ENCODE measurements at places on chromosomes 2 and 18.

- no peak for DNase-seq
Measured at GRCh38 chr2:27572998-27573429, 9.8 kb upstream of the ZNF512 start.

DNA sequence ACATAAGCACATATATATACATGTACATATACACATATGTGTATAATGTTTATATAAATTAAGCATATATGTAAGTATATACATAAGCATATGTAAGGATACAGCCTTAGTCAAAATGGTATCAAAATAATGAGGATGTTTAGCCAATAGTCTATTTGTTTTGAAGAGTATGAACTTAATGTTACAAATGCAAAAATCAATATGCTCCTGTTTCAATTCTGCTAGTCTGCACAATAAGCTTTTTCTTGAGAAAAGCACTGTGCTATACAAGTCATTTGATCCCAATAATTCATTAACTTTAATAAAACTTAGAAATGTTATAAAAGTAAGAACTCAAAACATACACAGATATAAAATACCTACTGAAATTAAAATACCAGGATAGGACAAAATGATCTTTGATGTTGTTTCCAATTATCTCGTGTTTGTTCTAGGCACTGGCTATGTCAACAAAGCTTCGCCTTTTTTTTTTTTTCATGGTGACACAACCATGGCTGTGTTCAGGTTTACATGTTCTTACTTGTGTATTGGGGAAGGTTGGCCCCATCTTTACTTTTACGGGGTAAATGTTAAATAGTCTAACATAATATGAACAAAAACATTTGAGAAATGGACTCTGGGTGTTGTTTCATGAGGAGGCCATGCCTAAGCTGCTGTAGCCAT, 271.1 kb upstream of the CDH19 start:
- DNase-seq = no peak

DNA sequence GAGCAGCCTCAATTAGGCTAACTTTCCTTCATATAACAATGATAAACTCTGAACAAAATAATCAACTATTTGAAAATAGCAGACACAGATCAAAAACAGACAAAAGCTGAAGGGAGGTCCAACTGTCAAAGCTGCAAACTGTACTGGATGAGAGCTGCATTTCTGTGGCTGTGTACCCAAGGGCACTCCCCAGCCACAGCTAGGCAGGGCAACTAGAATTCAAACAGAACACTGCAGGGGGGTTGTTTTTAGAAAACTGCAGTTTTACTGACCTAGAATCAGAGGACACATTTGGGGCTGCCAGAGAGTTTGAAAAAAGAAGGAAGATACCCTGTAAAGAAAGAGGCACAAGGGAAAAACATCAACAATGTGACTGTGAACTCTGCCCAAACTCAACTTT, 56.8 kb downstream of the SMAD2 start:
- no peak for DNase-seq

DNA sequence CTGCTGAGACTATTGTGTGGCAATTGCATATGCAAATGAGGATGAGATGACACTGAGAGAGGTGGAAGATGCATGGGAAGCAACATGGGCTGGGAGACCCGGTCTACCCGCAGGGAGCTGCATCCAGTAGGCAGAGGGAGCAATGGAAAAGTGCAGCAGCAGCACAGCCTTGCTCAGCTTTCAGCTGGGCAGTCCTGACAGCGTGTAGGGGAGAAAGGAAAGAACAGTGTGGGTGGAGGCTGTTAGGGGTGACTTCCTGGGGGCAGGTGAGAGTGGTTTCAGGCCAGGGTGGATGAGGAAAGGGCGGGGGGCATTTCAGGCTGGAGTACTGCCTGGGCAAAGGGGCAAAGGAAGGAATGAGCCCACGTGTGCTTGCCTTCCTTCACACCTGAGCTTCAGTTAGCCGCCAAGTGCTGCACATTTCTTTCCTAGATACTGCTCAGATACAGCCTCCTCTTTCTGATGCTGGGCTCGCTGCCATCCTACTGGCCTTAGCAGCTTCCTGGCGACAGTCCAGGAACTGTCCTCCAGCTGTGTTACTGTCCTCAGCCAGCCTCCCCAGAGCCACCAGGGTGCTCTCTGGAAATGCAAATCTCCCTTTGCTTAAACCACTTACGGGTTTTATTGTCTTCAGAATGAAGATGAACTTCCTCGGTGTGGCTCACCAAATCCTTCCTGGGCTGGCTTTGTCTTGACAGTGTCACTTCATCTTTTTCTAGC, 276.3 kb downstream of the TSN start:
- DNase-seq = no peak

- no peak for DNase-seq
Measured at GRCh38 chr2:101007415-101008345, 5.6 kb downstream of the RPL31 start.

DNA sequence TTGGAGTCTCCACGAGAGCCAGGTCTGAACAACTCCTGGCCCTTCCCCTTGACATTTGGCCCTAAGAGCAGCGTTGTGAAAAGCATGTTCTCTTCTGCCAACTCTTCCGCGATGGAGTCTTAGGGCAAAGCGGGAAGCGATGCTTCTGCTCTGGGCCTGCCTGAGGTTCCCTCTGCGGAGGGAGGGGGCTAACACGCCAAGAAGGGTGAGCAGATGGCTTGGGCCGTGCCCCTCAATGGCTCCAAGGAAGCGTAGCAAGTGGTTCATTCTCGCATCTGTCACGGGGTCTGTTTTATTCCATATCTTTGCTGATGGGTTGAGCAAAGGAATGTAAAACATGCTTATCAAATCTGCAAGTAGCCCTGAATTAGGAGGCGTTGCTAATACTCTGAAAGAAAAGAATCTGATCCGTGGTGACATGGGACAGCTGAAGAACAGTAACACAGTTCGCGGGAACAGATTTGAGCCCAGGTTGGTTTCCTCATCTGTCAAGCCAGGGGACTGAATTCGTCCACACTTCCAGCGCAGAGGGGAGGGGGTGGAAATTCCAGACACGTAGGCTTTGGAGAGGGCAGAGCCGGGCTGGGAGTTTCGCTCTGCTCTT, 38.0 kb downstream of the DNMT3A start:
- no peak for DNase-seq

- DNase-seq = no peak
Measured at GRCh38 chr2:118750959-118751565, 96.4 kb downstream of the EN1 start.

- no peak for DNase-seq
Measured at GRCh38 chr2:235343156-235343774, 150.6 kb upstream of the AGAP1 start.

- DNase-seq = no peak
Measured at GRCh38 chr2:124053796-124054195, 28.7 kb downstream of the CNTNAP5 start.

DNA sequence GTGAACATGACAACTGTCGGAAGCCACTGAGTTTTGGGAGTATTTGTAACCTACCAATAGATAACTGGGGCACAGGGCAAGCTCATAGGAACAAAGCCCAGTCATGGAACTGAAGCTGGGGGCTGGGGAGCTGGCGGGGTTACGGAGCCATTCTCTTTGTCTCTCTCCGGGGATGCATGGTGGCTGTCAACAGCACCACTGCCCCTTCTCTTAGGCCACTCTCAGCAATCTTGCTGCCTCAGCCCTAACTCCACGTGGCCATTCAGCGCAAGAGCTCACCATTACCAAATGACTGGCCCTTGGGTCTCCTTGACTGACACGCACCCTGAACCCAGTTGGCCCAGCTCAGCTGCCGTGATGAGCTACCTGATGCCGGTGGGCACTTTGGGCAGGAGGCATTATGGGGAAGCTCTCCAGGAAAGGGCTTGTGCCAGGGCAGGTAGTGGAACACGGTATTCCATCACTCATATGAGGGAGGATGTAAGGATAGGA, 33.6 kb upstream of the ODC1 start:
- DNase-seq = no peak

DNA sequence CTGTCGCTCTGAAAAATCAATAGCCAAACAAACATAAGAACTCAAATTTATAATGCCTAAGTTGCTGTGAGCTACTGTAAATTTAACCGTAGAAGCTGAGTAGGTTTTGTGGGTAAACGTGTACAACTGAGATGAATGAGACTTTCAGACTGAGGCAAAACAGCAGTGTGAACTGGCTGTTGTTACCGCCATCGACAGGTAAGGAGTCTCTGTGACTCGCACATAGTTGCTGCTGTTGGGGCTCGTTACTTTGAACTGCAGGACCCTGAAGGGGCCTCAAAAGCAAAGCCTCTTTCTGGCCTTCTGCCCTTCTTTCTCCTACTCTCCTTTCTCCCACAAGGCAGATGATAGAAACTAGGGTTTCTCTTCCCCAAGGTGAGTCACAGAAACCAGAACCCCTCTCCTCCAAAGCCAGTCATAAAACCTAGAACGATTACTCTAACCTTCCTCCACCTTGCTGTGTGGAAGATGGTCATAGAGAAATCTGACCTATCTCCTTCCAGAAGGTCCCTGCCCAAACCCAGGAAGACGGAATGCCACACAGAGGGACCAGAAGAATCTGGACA, 101.2 kb downstream of the DLGAP1 start:
- DNase-seq = no peak

- no peak for DNase-seq
Measured at GRCh38 chr2:225156853-225157451, 114.7 kb upstream of the DOCK10 start.

- no peak for DNase-seq
Measured at GRCh38 chr2:3476321-3476984, 42.9 kb downstream of the ADI1 start.

GRCh38 chr2:108562274-108562673, 28.0 kb downstream of the LIMS1 start:
- DNase-seq = no peak

- no peak for DNase-seq
Measured at GRCh38 chr2:11329776-11330175, 14.7 kb downstream of the ROCK2 start.

DNA sequence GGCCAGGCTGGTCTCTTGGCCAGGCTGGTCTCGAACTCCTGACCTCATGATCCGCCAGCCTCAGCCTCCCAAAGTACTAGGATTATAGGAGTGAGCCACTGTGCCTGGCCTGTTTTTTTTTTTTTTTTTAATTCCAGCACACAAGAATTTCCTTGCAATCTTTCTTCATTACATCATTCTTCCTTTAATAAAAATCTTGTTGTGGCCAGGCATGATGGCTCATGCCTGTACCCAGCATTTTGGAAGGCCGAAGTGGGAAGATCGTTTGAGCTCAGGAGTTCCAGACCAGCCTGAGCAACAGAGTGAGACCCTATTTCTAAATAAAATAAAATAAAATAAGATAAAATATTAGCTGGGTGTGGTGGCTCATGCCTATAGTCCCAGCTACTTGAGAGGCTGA, 21.4 kb upstream of the PLEKHM3 start:
- no peak for DNase-seq

- DNase-seq = no peak
Measured at GRCh38 chr2:208793434-208793833, 386.8 kb downstream of the PTH2R start.

GRCh38 chr2:146701183-146701582, 1143.6 kb upstream of the ACVR2A start:
- no peak for DNase-seq

GRCh38 chr2:18182861-18183260, 304.4 kb downstream of the KCNS3 start:
- DNase-seq = no peak

DNA sequence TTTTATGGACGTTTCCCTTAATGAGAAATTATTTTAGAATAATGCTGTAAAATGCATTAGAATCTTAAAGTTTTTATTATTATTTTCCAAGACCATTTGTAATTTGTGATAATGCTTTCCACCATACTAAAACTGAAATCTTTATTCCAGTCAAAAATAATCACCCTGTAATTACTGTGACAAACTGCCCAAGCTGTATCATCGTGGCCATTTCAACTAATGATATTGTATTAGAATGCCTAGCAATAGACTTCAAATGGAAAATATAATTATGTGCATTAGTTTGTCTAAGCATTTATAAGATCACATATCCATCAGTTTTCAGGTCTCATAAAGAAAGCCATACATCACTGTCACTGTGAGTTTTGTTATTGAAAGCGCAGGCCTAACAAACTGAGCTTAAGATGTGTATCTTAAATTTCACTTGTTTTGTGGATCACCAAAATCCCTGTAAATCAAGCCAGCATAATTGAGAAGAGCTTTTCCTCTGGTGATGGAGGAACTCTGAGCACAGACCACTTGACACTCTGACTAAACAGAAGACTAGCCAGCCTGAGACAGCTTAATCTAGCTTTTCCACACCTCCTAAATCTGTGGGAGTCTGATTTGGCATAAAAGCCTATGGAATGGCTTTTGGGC, 1312.2 kb upstream of the ACVR2A start:
- no peak for DNase-seq

- no peak for DNase-seq
Measured at GRCh38 chr2:143623231-143623908, 494.2 kb downstream of the ARHGAP15 start.

All from sciatic nerve (tissue), 2 donors.